ENCODE measurements at places on chromosomes 7 and 10.

GRCh38 chr7:82087099-82087498, 317.3 kb upstream of the HGF start:
- no peak for DNase-seq

GRCh38 chr7:21104124-21104500, 317.4 kb upstream of the SP8 start:
- no peak for DNase-seq

DNA sequence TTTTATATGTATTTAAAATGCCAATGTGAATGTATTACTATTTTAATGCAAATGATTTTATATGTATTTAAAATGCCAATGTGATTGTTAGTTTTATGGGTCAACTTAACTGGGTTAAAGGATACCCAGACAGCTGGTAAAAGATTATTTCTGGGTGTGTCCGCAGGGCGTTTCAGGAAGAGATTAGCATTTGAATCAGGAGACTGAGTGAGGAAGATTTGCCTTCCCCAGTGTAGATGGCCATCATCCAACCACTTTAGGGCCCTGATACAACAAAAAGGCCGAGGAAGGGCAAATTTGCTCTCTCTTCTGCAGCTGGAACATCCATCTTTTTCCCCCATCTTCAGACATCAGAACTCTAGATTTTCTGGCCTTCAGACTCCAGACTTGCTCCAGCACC, 116.2 kb downstream of the BAMBI start:
- DNase-seq: no peak

GRCh38 chr7:131899271-131900030, 343.0 kb upstream of the PODXL start:
- DNase-seq: no peak

DNA sequence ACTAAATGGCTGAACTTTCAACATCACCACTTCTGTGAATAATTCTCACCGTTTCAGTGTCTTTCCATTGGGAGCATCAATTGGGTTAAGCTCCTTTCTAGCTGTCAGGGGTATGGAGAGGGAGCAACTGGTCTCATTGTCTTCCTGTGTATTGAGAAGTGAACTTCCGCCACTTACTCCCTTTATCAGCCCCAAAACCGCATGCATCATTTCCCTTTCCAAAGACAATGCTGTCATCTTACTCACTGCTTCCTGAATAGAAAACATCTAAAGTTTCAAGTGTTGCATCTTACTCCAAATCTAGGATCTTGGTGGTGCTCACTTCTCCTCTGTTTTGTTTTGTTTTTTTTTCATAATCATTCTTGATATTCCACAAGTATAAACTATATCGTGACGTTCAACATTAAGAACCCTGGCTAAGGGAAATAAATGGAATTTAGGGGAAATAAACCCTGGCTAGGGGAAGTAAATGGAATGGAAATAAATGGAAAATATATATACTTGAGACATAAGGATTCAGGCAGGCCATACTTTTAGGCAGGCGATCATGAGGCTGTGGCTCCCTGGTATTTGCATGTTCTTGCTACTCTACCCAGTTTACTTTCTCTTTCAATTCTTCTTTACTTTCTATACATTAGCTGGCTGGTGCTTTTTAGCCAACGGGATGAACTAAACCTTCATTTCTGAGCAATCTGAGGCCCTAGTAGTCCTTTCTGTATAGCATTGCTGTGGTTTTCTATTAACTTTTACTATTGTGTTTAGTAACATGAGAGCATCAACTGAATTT, 371.9 kb downstream of the BMPER start:
- no peak for DNase-seq

Measured in effector memory CD8-positive, alpha-beta T cell (primary cell).